K562 (cell line): ENCODE measurements at places on chromosomes 4 and X. TPM values are rescaled to one million over a fixed set of nuclear protein-coding genes. Genes with fewer than 3 reads are reported as not detected.

The FANCB gene
- 14.4 and 15.1 TPM in 2 replicates for total RNA-seq

The RAB9B gene
- total RNA-seq, result not detected in 2 replicates

The CXorf49 gene
- total RNA-seq, result not detected in 2 replicates

The SUPT20HL2 gene
- total RNA-seq, result not detected in 2 replicates

The NRK gene
- 0.07 and 0.09 TPM in 2 replicates for total RNA-seq

DNA sequence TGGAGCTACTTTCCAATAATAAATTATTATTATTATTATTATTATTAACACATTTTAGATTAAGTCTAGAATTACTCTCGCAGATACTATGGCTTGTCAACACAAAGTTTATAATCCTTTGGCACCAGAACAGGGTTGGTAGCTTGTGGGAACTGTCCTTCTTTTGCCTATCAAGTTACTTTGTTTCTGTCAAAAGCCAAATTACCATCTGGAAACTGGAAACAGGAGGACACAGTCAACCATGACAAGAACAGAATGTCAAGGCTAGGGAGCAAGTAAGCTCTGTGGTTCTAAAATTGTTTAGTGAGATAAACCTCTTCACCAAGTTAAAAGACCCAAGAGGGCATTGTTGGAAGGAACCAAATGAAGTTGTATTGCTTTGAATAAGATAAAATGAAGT, 42.5 kb downstream of the DGKK start:
- DNase-seq, result no peak

DNA sequence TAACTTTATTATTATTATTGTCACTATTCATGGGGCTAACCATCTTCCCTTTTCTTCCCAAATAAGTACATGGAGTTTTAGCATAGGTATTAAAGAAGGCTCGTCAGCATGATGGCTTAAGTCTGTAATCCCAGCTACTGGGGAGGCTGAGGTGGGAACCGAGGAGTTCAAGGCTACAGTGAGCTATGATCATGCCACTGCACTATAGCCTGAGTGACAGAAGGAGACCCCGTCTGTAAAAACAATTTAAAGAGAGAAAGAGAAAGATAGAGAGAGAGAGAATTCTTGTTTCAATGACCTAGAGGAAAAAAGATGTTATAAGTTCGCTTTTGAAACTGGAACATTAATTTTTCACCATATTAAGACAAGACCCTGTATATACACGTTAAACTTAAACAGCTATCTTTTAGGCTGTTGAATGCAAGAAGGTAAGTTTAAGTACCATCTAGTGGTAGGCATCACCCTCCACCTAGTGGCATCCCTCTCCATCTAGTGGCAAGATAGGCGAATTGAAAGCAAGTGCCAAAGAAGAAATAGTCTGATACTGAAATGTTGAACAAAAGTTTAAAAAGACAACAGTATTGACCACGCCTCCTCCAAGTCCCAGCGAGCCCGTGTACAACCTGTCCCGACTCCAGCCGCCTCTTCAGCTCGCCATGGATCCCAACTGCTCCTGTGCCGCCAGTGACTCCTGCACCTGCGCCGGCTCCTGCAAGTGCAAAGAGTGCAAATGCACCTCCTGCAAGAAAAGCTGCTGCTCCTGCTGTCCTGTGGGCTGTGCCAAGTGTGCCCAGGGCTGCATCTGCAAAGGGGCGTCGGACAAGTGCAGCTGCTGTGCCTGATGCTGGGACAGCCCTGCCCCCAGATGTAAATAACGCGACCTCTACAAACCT, 26.0 kb upstream of the YTHDC1 start:
- DNase-seq, result peak; percentile 13

DNA sequence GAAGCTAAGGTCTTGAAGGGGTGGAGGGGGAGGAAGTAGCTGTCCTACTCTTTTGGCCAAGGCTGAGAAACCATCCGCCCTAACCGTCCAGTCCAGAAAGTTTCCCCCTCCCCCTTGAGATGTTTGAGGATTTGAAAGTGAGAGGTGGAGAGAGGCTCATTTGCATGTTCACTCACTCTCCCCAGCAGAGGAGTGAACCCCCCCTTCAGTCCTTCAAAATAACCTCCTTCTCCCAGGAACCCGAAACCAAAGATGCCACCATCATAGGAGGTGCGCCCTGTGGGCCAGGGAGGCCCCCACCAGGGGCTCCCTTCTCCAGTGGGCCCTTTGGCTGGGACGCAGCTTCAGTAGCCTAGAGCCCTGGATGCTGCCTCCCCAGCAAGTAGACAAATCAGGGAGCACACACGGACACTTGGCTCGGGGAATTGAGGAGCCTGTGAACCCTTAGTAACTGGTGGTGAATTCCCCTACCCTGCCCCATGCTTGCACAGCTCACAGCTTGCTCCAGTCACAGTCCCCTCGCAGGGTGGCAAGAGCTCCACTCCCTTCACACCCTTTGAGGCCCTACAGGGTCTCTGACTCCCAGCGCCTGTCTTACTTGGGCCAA, 25.6 kb downstream of the ELF4 start:
- peak; percentile 27 for DNase-seq

DNA sequence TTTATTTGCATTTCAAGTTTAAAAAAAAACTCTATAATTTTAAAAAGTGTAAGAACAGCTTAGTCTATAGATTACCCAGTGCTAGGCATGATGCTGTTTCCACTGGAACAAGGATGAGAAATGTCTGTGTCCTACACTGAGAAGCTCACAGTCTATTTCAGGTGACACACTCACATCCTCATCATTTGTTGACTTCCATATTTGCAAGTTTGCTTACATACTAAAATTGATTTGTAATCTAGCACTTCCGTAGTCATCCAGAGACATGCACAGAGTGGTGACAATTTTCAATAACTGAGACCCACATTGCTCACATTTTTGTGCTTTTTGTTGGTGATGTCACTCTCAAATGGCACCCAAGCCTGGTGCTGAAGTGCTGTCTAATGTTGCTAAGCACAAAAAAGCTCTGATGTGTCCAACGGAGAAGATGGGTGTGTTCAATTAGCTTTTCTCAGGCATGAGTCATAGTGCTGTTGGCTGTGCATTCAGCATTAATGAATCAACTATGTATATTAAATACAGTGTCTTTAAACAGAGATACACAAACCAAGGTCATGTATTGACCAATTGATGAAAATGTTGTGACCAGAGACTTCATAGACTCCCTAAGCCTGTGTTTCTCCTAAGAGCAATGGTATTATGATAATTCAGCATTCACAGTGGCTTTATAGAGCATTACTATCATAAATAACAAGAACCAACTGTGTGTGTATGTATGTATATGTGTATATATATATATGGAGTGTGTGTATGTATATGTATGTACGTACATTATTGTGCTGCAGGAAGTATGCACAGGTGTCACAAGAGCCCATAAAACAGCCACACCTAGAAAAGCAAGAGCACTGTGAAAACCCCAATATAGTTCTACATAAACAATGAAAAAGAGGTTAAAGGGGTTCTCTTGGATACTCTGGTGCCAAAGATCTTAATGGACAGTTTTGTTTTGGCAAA, 31.2 kb upstream of the VCX3B start:
- no peak for DNase-seq

GRCh38 chr4:39893693-39894072, 84.0 kb downstream of the PDS5A start:
- no peak for DNase-seq

GRCh38 chr4:185142912-185143600, at the start of gene SLC25A4:
SLC25A4 (plus strand) TSS chr4:185143266; CDS start chr4:185143373, 107 bp downstream.
- DNase-seq, result peak; percentile 96

DNA sequence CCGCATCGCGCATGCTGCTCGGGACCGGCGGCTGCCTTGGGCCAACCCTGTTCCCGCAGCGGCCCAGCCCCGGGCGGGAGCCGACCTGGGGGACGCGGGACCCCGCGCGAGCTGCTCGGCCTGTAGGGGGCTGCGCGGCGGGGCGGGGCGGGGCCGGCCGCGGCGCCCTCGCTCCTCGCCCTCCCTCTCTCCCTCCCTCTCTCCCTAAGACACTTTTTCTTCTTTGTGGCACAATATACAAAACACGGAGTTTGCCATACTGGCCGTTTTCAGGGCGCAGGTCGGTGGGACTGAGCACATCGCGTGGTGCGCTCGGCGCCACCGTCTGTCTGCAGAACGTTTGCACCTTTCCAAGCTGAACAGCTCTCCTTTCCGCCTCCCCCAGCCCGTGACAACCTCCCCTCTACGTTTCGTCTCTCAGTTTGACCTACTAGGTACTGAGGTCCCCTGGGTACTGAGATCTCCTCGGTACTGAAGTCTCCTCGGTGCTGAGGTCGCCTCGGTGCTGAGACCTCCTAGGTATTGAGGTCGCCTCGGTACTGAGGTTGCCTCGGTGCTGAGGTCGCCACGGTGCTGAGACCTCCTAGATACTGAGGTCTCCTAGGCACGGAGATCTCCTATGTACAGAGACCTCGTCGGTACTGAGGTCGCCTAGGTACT, 261.1 kb upstream of the PLCXD1 start:
- peak; percentile 25 for DNase-seq

DNA sequence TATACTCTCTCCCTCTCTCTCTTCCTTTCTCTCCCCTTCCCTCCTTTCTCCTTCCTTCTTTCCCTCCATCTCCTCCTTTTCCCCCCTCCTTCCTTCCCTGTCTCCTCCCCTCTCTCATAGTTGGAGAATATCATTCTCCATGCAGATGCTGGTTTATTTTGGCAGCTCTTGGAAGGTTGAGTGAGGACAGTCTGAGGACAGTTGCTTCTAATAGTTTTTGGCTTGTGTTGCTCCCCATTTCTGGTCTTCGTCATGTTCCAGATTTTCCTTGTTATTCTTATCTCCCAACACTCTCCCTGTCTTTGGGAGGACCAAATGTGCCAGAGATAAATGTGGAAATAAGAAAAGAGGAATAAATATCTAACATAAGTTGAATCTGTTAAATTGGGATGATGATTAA, 263.0 kb downstream of the FRMPD4 start:
- DNase-seq, result no peak

DNA sequence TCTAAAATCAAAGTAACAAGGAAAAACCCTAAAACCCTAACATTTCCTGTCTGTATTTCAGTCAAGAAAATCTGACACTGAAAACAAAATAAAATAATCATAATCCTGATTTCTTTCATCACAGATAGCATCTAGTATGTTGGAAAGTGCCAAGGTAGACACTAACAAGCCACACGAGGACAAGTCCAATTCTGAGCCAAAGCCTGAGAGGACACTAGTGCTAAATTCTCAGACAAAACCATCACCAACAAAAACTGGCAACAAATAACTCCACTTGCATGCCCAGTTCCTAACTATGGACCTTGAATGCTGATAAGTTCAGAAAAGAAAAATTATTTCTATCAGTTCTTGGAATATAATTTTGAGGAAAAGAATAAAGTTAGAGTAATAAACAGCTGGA, 113.7 kb downstream of the MANBA start:
- DNase-seq, result no peak

GRCh38 chr4:95539106-95539505, 9.7 kb downstream of the UNC5C start:
- DNase-seq, result no peak

GRCh38 chr4:14410516-14410915, 591.8 kb upstream of the CPEB2 start:
- DNase-seq, result no peak

GRCh38 chrX:111568354-111568753, 56.9 kb downstream of the SERTM2 start:
- DNase-seq, result peak; percentile 24

- no peak for DNase-seq
These were observed 5.7 kb upstream of the GJB1 start for GRCh38 chrX:71217298-71217697.

- no peak for DNase-seq
These were observed 927.8 kb downstream of the STPG2 start for GRCh38 chr4:97215409-97215941.

DNA sequence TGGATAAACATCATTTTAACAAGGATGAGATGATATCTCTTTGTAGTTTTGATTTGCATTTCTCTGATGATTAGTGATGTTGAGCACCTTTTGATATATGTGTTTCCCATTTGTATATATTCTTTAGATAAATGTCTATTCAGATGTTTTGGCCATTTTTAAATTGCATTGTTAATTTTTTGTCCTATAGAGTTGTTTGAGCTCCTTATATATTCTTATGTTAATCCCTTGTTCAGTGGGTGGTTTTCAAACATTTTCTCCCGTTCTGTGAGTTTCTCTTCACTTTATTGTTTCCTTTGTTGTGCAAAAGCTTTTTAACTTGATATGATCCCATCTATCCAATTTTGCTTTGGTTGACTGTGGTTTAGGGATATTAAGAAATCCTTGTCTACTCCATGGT, 606.0 kb downstream of the CCSER1 start:
- DNase-seq, result no peak

- DNase-seq, result no peak
These were observed 278.1 kb upstream of the TET2 start for GRCh38 chr4:104868533-104868932.

- no peak for DNase-seq
These were observed 367.3 kb downstream of the GRIA2 start for GRCh38 chr4:157587681-157588423.

GRCh38 chr4:38572793-38573192, 91.2 kb upstream of the KLF3 start:
- no peak for DNase-seq

DNA sequence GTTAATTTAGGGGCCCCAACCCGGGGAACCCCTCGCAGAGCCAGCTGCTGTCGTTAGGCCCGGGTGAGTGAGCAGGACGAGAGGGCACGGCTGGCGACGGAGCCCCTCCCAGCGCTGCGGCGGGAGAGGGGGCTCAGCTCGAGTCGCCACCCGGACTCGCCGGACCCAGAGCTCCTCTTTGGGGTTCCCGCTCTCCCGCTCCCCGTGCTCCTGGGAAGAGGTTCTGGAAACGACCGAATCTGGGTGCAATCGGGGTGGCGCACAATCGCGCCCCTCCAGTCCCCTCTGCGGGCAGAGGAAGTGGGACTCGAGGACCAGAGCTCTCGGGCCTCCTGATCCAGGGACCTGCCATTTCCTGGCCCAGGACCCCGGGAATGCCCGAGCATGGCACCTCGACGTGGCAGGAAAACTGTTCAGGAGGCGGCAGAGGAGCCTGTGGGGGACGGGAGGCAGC, 37.3 kb upstream of the ARAF start:
- DNase-seq, result no peak

DNA sequence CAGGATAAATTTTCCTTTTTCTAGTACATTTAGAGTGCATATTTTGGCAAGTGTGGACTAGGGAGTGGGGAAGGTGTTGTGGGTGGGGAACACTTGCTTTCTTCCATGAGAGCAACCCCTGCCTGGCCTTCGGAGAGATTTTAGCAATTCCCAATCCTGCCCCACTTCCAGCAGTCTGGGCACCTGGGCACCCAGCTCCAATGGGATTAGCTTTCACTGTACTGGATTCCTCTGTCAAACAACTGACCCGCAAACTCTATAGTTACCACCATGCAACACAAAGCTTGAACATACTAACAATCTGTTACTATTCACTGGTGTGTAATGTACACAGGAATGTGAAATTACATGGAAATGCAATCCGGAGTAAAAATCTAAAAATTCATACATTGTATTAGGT, 50.3 kb downstream of the SH3RF1 start:
- DNase-seq, result no peak

- peak; percentile 53 for DNase-seq
These were observed 7.8 kb upstream of the ZBTB33 start for GRCh38 chrX:120242813-120243212.

- DNase-seq, result no peak
These were observed 532.8 kb downstream of the GBA3 start for GRCh38 chr4:23225564-23225963.

DNA sequence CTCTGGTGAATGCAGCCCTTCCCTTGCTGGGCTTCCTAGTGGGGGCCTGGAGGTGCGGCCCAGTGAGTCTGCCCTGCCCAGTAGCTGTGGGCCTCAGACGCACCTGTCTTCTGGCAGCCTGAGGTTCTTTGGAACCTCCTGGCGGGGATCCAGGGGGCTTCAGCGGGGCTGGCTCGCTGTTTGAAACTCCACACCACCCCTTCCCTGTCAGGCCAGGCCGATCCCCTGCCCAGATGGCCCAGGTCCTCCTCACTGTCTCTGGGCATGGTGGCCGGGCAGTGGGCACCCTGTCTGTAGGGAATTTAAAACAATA, 10.7 kb upstream of the NKX1-1 start:
- no peak for DNase-seq
